ENCODE measurements at places on chromosomes 16 and 17.
A peak's percentile ranks its signal among the peaks of the same experiment; 100 is the strongest.

DNA sequence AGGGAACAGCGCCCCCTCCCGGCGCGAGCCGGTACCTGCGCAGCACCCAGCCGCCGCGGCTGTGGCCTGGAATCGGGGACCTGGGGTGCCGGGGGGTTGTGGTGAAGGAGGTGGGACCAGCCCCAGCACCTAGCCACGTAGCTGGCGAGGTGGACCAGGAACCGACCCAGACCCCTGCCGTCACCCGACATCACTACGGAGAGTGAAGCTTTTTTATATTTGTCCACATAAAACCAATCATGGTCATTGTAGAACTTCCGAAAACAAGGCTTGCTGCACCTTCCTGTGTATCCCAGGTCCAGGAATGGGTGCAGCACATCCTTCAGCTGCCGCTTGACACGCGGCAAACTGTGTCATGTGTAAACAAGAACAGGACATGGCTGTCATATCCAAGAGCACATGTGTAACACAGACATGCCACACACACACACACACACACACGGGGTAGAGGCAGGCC lies 1.3 kb downstream of the HBQ1 start:
- DNase-seq: peak; percentile 32

- DNase-seq: no peak
Observed at GRCh38 chr16:3953728-3954410, 73.4 kb upstream of the CREBBP start.

DNA sequence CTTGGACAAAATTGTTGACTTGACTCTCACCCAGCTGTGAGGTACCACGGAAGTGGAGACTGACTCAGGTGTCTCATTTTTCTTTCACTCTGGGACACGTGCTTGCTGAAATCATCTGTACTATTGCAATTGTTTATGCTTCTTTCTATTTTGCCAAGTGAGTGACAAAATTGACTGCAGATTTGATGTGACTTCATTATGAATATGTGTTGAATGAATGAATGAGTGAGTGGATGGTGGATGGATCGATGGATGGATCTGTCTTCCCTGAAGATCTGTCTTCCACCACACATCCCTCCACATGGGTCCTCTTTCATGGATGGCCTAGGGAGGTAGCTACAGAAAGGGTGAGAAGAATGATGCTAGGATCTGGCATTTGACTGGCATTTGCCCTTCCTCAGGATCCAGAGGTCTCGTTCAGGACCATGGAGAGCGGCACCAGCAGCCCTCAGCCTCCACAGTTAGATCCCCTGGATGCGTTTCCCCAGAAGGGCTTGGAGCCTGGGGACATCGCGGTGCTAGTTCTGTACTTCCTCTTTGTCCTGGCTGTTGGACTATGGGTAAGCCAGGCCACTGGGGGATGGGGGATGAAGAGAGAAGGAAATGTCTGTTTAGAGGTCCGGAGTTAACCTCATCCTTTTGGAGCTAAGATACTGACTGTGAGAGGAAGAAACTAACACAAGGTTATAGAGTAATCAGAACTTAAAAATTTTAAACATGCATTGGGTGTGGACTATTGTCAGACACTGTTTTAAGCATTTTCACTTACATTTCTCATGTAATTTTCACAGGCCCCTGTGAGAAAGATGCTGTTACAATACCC lies 12.7 kb downstream of the SLC5A11 start:
- peak; percentile 79 for DNase-seq

GRCh38 chr17:18993905-18994526 lies 10.5 kb downstream of the FAM83G start:
- peak; percentile 62 for DNase-seq

GRCh38 chr17:4064366-4064765 lies 78.5 kb downstream of the ZZEF1 start:
- DNase-seq: no peak

DNA sequence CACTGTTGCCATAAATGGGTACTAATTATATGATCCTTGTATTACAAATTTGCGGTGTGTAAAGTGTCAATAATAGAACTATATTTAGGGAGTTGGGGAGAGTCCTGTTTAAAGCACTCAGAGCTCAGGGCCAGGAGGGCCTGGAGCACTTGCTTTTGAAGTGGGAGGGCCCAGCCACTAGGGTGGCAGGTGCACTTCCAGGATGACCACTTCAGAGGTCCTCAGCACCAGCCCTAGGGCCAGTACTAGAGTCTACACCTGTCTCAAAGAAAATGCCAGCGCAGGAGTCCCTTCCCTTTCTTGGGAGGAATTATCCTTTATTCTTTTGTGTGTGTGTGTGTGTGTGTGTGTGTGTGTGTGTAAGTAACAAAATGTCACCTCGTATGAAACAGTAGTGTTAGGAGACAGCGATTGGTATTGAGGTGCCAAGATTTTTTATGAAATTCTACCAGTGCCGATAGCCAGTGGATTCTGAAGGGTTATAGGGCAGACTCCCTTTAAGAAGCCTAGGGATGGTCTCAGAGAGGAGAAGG lies 31.9 kb downstream of the MYO18A start:
- DNase-seq: no peak

- no peak for DNase-seq
Observed at GRCh38 chr16:60060731-60061130, 1326.6 kb upstream of the GOT2 start.

GRCh38 chr16:27951489-27952120 lies 111.9 kb downstream of the GSG1L start:
- DNase-seq: peak; percentile 60

GRCh38 chr17:79045842-79046196 lies 21.9 kb downstream of the C1QTNF1 start:
- peak; percentile 87 for DNase-seq

GRCh38 chr17:57480438-57481196 lies 224.3 kb downstream of the MSI2 start:
- peak; percentile 33 for DNase-seq

GRCh38 chr16:85127379-85127723 lies 15.1 kb upstream of the CIBAR2 start:
- no peak for DNase-seq

- DNase-seq: peak; percentile 45
Observed at GRCh38 chr16:73214825-73215677, 167.1 kb upstream of the ZFHX3 start.

DNA sequence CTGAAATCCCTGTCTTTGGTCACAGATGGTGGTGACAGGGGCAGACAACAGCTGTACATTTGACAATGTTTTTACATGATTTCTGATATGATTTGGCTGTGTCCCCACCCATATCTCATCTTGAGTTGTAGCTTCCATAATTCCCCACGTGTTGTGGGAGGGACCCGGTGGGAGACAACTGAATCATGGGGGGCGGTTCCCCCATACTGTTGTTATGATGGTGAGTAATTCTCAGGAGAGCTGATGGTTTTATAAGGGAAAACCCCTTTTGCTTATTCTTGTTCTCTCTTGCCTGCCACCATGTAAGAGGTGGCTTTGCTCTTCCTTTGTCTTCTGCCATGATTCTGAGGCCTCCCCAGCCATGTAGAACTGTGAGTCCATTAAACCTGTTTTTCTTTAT lies 353.9 kb downstream of the CPPED1 start:
- DNase-seq: no peak

- DNase-seq: peak; percentile 46
Observed at GRCh38 chr17:42200706-42201457, 6.6 kb upstream of the GHDC start.

- DNase-seq: no peak
Observed at GRCh38 chr17:17719966-17720543, 38.8 kb downstream of the RAI1 start.

GRCh38 chr17:57889892-57890856 lies 40.3 kb upstream of the MRPS23 start:
- DNase-seq: peak; percentile 89

DNA sequence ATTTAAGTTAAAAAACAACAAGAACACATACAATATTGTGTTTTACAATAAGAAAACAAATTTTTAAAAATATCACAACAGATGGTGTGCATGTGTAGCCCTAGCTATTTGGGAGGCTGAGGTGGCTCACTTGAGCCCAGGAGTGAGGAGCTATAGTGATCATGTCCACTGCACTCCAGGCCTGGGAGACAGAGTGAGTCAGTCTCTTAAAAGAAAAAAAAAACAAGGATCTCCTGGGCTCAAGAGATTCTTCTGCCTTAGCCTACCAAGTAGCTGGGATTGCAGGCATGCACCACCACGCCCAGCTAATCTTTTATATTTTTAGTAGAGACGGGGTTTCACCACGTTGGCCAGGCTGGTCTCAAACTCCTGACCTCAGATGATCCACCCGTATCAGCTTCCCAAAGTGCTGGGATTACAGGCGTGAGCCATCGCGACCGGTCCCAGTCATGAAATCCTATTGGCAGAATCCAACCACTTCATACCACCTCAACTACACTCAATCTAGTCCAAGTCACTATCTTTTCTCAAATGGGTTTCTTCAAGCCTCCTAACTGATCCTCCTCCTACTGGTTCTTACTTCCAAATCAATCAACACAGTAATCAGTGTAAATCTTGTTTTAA lies 55.0 kb downstream of the STH start:
- DNase-seq: no peak

- DNase-seq: no peak
Observed at GRCh38 chr16:11302977-11303376, 21.8 kb upstream of the PRM1 start.

DNA sequence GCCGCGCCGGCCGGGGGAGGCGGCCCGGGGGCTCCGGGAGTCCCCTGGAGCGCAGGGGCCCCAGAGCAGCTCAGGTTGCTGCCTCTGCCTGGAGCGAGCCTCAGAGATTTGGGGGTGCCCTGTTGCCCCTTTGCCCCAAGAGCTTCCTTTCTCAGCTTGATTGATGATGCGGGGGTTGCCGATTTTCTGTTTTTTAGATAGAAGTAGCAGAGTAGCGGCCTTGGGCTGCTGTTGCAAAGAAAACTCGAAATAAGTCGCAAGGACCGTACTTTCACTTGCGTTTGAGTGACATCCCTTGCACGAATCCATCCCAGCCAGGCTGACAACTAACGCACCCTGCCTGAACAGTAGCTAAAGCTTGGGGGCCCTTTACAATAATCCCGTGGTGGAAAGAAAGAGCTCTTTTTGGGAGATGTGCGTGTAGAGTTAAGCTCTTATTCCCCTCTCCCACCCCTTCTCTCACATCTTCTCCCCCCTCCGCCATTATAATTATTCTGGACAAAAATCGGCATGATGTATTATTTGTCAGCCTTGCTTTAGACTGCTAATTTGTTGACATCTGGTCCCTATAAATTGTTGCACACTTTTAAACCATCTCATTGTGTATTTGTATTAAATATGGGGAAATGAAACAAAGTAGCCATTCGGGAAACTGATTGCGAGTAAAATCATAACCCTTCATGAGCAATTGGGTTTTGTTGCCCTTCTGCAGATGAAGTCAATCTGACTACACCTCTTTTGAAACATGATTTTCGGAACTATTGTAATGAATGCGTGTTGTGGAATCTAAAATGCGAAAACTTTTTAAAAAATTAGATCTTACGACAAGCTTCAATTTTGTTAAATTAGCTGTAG lies 873 bp downstream of the USP10 start:
- peak; percentile 21 for DNase-seq

DNA sequence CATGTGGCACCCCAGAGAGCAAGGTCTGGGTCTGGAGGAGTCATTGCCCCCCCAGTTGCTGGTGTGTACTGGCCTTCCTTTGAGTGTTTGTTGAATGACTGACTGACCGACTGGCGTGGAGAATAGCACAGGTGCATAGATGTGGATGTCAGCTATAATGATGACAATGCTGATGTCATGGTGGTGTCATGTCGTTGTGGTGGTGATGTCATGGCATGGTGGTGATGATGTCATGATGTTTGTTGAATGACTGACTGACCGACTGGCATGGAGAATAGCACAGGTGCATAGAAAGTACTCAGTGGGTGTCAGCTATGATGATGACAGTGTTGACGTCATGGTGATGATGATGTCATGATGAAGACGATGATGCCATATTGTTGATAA lies 22.1 kb downstream of the TMEM114 start:
- DNase-seq: no peak

- DNase-seq: no peak
Observed at GRCh38 chr16:85139881-85140339, 27.6 kb upstream of the CIBAR2 start.

- no peak for DNase-seq
Observed at GRCh38 chr16:87939562-87940423, 3.5 kb upstream of the CA5A start.
